LHCN-M2 (cell line): ENCODE measurements at places on chromosomes 6 and 20. TPM values are rescaled to one million over a fixed set of nuclear protein-coding genes. Genes with fewer than 3 reads are reported as not detected.
A peak's percentile ranks its signal among the peaks of the same experiment; 100 is the strongest.

DNA sequence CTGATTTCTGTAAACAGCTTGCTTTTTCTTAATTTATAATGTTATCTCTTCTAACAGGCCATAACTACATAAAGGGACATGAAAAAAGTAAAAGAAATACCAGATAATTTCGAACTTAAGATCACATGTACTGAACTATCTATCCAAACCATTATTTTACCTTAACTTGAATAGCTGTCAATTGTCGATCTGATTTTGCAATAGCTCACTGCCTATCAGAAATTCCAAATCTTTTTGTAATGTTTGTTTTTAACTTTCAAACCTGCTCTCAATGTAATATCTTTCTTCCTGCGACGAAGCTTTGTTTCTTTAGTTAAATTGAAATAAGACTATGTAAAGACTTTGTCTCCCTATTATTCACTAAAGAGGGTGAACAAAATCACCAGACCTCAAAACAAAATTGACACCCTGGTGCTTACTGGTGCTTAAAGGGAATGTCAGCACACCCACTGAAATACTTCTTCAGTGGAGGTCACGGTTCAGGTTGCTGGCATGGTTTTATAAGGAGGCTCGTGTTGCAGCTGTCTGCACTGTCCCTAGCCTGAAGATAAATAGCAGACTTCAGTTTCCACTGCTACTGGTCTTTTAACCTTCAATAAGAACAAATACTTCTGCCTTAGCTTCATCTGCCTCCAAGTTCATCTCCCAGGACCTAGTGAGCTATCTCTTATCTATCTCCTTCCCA lies 117.5 kb upstream of the QKI start:
- DNase-seq = peak; percentile 13

- DNase-seq = no peak
These were observed 33.1 kb downstream of the CDS2 start for GRCh38 chr20:5159928-5160327.

DNA sequence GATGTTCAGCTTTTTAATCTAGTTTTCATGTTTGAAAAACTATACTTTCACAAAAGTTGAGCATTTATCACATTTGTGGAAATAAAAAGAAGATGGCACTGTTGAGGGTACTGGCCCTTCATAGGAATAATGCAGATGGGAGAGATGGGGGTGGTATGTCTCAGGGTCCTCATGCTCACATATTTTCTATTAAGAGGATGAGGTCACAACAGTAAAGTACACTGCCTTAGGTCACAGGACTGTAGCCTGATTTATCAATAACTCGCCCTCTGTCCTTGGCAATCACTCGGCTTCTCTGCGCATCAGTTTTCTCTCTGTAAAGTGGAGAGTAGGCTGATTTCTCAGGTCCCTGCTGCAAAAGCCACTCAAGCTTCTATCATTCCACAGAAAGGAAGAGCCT lies 55.9 kb downstream of the PPP1R3G start:
- no peak for DNase-seq

GRCh38 chr6:169589293-169589692 lies 112.5 kb downstream of the WDR27 start:
- DNase-seq = peak; percentile 35

LY6G5C gene
- total RNA-seq = 1.4 and 3.2 TPM in 2 replicates

GRCh38 chr20:53331151-53331973 lies 262.3 kb downstream of the ZNF217 start:
- peak; percentile 38 for DNase-seq

CAGE1 gene
- total RNA-seq = not detected in 2 replicates
